ENCODE measurements at places on chromosomes 13 and 19.

GRCh38 chr13:51025245-51025905 is 85.7 kb downstream of the C13orf42 start:
- no peak for DNase-seq

DNA sequence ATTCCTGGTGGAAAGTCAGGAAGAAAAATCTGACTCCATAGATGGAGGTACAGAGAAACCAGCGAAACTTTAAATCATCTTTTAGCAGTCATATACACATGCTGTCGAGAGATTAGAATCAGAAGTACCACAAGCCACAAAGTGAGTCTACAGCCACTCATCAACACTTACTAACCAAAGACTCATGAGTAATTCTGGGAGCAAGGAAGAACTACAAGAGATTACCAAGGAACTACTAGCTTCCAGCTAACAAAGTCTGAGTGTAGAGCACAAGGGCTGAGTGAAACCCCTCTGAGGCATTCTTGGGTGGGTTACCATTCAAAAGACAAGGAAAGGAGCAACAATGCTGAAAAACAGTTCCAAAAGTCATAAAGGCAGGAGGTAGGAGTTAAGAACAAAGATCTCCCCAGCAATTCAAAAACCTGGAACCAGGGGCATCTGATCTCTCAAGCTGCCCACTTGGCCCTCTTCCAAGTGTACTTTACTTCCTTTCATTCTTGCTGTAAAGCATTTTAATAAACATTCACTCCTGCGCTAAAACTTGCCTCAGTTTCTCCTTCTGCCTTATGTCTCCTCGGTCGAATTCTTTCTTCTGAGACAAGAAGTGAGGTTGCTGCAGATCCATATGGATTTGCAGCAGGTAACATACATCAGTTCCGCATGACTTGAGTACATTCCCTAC is 13.0 kb downstream of the RBM26 start:
- DNase-seq, result no peak

DNA sequence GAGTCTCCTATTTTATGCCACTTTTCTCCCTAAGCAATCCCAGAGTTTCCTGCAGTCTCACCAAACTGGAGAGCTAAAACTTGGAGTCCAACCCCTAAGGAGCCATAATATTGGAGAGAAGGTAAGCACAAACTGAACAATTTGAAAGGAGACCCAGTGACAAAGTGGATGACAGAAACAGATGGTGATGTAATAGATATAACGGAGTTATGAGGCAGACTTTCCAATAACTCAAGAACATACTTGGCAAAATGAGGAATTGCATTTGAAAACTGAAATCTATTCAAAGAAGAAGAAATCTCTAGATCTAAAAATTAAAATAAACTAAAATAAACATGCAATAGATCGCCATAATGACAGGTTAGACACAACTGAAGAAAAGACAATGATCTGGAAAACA is 200.9 kb upstream of the MIR17HG start:
- DNase-seq, result no peak

- DNase-seq, result no peak
Measured at GRCh38 chr13:29428310-29429181, 166.9 kb downstream of the SLC7A1 start.

GRCh38 chr13:73939603-73940002 is 194.6 kb downstream of the KLF12 start:
- no peak for DNase-seq

GRCh38 chr19:35851213-35852028 is 883 bp downstream of the NPHS1 start:
- no peak for DNase-seq

DNA sequence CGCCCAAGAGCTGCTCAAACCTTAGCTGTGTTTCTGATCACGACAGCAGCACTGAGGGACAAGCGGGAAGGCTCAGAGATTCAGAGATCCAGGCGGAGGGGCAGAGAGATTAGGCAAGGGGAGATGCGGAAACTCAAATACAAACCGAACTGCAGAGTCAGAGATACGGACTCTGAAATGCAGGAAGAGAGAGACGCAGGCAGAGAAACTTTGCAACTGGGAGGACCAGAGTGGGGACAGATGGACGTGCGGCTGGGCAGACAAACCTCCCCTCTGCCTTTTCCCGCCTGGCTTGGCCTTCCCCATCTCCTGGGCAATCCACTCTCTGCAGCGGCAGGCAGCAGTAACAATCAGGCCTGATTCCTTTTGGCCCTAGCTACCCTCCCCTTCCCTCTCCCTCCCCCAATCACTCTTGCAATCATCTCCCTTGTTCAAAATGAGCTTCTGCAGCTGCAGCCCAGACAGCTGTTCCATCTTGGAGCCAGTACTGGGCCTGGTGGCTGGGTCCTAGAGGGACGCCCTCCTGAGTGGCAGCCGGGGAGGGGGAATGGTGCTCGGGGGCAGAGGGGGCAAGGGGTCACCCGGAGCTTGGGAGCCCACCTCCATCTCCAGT is 29.7 kb downstream of the OLFM2 start:
- DNase-seq, result no peak

DNA sequence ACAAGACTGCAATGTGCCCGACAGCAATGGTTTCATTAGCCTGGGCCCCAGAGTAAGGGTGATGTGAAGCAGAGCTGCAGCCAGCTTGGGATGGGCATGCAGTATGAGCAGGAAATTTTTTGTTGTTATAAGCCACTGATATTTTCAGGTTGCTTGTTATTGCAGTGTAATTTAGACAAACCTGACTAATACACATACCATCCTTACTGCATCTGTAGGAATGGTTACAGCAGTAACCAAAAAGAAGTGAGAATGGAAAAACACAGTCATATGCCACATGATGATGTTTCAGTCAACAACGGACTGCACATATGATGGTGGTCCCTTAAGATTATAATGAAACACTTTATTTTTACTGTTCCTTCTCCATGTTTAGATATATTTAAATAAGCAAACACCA is 8.6 kb upstream of the POMP start:
- DNase-seq, result no peak

DNA sequence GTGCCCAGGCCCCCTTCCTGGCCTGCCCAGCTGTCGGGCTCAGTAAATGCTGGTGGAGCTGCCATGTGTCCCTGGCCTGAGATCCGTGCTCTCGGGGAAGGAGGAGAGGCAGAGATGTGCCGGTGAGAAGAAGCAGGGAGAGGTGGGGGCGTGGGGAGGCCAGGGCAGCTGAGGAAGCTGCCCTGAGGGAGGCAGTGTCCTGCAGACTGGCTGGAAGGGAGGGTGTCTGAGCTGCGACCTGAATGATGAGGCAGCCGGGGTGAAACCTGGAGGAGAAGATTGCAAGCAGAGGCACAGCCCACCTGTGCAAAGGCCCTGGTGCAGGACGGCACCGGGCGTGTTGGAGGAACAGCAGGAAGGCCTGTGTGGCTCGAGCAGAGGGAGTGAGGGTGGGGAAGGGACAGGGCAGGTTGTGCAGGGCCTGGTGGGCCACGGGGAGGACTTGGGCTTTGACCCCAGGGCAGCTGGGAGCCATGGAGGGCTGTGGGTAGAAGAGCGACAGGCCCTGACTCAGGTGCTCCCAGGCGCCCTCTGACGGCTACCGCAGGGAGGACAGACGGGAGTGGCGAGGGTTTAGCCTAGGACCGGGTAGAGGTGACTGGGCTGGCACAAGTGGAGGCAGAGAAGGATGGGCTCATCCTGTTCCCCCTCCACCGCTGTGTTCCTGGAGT is 14.0 kb upstream of the CELF5 start:
- peak; percentile 71 for DNase-seq

DNA sequence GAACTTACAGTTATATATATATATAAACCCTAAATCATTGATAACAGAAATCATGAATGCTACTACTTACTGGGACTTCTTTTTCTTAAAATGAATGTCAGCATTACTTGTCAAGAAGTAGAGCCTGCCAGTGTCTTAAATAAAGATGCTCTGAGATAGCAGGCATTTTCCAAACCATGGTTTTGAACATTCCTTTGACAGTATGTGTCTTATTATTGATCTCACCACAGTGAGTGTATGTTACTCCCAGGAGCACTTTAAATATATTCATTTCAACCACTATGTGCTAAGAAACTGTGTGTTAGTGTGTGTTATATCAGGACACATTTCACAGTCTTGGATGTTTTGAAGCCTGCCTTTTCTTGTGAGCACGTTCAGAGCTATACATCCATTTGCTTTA is 28.2 kb downstream of the TNFRSF19 start:
- no peak for DNase-seq

DNA sequence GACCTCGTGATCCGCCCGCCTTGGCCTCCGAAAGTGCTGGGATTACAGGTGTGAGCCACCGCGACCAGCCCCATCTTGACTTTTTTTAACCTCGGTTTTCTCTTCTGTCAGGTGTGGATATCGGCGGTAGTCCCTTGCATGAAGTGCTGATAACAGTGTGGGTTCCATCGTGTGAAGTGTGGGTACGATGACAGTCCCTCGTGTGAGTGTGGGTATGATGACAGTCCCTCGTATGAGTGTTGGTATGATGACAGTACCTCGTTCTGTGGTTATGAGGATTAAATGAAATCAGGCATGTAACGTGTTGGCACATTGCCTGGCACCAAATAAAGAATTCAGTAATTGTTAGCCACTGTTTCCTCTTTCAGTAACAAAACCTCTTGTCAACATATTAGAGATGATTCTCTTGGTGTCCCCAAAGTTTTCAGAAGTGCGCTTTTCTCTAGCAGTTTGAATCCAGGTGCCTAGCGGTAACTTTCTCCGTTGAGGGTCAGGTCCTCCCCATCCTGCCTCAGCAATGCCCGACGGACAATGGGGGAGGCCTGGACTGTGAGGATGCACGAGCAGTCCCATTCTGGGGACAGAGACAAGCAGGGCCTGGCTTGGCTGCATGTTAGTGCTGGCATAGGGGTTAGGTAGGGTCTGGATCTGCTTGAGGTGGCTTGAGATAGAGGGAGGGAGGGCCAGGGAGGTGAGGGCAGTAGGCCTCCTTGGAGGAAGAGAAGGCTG is 15.3 kb downstream of the GATAD2A start:
- no peak for DNase-seq

GRCh38 chr13:46535825-46536224 is 17.1 kb upstream of the LRCH1 start:
- no peak for DNase-seq

DNA sequence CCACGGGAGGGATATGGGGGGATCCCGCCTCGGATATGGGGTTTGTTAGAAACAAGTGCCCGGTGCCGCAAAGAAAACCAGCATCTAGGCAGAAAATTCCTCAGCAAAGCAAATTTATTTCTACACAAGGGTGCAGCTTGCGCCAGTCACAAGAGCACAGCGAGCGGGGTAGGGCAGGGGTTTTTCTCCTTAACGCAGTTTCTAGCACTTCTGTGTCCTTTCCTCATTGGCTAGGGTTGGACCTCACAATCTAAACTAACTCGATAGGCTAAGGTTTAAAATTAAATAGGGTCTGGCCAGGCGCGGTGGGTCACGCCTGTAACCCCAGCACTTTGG is 595 bp downstream of the ZNF440 start:
- no peak for DNase-seq

DNA sequence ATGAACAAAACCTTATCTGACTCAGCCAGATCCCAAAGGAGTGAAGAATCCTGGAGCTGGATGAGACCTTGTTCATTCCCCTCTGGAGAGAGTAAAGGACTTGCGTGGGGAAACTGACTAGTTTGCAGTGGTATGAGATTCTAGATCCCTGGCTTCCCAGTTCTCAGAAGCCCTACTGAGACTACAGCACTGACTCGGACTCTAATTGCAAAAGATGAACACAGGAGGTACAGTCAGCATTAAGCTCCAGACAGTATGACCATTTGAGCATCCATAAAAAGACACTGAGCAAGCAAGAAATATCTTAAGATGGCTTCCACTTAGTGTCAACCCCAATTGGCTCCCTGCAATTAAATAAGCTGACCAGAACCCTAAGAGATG is 6.8 kb downstream of the ZC3H4 start:
- no peak for DNase-seq

GRCh38 chr19:45638930-45639729 is at the start of gene EML2:
TSS of gene EML2 (minus strand) at chr19:45639397. CDS start at chr19:45639376, 21 bp downstream.
- peak; percentile 73 for DNase-seq

GRCh38 chr13:35292329-35292728 is 184.2 kb downstream of the MAB21L1 start:
- DNase-seq, result no peak

- DNase-seq, result no peak
Measured at GRCh38 chr19:542173-542866, 1.5 kb upstream of the GZMM start.

- DNase-seq, result no peak
Measured at GRCh38 chr19:57620673-57621348, 6.8 kb downstream of the ZNF134 start.

- no peak for DNase-seq
Measured at GRCh38 chr13:58994077-58994476, 1169.7 kb downstream of the DIAPH3 start.

GRCh38 chr13:21347753-21348318 is 111.3 kb downstream of the ZDHHC20 start:
- DNase-seq, result no peak

DNA sequence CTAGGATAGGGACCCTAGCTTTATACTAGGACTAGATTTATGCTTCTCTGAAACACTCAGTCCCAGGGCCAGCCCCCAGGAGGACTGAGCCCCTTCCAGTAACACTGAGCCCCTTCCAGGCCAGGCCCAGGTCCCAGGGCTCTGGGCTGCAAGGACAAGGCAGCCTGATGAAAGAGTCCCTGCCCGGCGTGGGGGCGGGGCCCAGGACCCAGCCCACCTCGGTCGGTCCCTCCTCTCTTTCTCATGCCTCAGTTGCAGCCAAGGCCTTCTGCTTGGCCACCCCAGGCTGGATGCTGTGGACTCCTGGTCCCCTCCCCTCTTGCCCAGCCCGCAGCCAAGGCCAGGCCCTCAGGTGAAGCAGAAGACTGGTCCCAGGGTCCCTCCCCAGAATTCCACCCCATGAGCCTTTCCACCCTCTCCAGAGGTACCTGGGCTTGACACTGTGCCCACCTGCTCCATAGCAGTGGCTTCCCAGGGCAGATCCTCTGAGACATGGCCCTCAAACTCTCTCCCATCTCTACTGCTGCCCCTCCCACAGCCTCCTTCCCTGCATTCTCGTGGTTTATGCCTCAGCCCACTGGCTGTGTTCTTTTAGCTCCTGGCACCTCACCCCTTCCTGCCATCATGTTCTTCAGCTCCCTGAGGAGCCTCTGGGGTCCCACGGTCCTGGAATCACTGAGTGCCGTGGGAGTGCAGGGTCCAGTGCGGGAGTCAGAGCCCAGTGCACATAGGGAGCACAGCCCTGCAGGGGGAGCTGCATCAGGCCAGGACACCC is 53.6 kb upstream of the C1QTNF9B start:
- DNase-seq, result no peak

DNA sequence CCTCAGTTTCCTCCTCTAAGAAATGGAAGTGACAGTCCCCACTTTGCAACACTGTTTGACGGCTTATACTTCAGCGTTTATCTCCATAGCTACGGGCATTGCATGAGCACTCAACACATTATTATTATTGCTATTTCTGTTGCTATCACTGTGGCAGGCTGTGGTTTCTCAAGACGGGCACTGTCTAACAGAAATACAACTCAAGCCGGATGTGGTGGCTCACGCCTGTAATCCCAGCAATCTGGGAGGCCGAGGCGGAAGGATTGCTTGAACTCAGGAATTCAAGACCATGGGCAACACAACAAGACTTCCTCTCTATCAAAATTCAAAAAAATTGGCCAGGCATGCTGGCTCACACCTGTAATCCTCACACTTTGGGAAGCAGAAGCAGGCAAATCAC is 4.9 kb upstream of the ZSWIM4 start:
- DNase-seq, result no peak
